GM04503 (cell line): ENCODE measurements at places on chromosomes 3 and 15.

- no peak for DNase-seq
These were observed 18.6 kb upstream of the GLCE start for GRCh38 chr15:69141833-69142232.

GRCh38 chr3:113496924-113497323 lies 18.0 kb downstream of the SPICE1 start:
- DNase-seq: no peak

GRCh38 chr3:156782319-156782718 lies 43.8 kb upstream of the LEKR1 start:
- no peak for DNase-seq

GRCh38 chr3:175149675-175150074 lies 290.5 kb downstream of the NAALADL2 start:
- DNase-seq: no peak

GRCh38 chr15:87609474-87609873 lies 647.1 kb downstream of the NTRK3 start:
- peak; percentile 84 for DNase-seq

- no peak for DNase-seq
These were observed 27.4 kb upstream of the PLXND1 start for GRCh38 chr3:129633751-129634481.

DNA sequence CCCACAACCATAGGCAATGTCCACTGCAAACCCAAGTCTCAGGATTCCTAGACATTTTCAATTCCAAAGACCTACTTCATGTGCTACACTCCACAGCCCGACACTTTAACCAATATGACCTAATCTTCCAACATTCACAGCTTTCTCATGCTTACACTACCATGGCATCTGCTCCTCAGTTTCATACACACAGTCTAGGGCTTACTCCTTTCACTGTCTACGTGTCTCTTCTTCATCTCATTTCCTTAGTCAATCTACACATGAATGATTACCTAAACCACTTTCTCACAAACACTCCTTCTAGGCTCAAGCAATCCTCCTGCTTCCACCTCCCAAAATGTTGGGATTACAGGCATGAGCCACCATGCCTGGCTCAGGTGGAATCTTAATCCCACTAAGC lies 106.3 kb downstream of the STAG1 start:
- DNase-seq: no peak

- DNase-seq: no peak
These were observed 77.1 kb downstream of the WDR76 start for GRCh38 chr15:43903864-43904290.

DNA sequence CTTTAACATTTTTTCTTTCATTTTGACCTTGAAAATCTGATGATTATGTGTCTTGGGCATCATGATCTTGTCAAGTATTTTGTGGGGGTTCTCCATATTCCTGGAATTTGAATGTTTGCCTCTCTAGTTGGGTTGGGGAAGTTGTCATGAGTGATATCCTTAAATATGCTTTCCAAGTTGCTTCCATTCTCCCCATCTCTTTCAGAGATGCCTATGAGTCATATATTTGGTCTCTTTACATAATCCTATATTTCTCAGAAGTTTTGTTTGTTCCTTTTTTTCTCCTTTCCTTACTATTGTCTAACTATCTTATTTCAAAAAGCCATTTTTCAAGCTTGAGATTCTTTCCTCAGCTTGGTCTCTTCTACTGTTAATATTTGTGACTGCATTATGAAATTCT lies 69.0 kb upstream of the CCDC80 start:
- DNase-seq: no peak

GRCh38 chr15:60611592-60612346 lies 132.8 kb upstream of the ICE2 start:
- DNase-seq: no peak

DNA sequence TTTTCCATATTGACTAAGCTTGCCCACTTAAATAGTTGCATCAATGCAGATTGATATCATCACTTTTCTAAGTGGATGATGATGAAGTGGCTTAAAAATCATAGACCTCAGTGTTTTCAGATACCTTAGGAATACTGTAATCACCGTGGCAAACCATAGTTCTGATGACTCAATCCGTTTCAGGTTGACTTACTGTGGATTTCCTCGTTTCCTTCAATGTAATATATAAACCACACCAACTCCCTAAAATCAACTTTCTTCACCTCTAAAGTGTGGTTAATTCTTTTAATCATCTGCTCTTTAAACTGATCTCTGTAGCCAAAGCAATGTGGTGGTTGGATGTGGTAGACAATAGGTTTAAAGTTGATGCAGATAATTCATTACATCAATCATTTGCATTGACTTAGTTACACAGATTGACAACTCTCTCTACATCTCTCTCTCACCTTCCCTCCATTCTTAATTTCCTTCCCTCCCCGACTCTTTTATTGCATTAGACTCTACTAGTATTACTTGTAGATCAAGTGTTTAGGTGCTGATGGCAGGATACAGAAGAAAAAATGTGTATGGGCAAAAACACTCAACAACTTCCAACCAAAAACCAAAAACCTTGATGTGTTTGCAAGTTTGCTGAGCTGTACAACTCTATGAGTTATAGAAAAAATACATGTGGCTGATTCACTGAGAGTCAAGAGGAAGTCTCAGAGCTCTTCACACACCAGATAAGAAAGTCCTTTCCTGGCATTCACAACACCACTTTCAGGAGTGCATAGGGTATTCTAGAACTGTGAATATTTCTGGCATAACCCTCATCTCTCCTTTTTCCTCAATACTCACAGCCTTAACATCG lies 243.5 kb downstream of the NFKBIZ start:
- DNase-seq: no peak

- no peak for DNase-seq
These were observed 40.8 kb upstream of the ATP1B3 start for GRCh38 chr3:141835557-141836229.

DNA sequence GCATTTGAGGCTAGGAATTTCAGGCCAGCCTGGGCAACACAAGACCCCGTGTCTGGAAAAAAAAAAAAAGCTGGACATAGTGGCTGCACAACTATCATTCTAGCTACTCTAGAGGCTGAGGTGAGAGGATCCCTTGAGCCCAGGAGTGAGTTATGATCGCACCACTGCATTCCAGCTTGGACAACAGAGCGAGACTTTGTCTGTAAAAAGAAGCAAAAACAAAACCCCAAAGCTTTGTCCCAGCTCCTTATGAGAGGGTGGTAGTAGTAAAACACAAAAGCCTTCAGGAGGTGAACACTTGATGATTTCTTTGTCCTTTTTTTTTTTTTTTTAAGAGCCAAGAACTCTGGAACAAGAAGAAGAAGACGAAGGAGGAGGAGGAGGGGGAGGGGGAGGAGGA lies 1.1 kb upstream of the CD200 start:
- no peak for DNase-seq

GRCh38 chr3:144018776-144019175 lies 47.2 kb downstream of the DIPK2A start:
- DNase-seq: peak; percentile 45

DNA sequence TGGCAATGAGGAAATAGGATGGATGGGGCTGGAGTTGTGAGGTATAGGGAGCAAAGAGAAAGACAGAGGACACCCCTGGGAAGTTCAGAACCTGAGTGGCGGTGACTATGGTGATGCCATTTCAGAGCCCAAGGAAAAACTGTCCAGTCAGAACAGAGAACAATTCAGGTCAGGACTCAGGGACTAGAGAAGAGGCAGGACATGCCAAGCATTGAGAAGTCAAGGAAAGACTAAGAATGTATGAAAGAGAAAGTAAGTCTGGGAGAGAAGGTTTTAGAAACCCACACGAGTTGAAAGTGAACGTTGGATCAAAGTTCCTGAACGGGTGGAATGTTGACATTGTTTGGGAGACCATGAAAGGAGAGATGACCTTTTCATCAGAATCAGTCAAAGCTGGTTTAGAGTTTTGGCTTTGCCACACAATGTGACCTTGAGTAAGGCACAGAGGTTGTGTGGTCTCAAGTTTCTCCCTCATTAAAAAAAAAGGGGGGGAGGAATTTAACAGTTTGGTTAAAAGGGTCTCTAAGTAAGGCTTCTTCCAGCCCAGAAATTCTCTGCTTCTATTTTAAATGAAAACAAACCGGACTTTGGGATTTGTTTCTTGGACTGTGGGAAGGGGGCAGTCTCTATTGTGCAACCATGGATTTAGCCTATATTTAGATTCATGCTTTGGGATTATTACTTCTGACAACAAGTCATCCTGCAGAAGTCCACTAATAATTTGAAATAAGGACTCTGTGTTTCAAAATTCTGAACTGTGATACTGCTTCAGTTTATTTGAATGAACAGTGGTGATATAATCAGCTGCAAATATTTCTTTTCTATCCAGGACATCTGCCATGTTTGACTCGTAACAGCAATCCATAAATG lies 315.9 kb upstream of the TBL1XR1 start:
- DNase-seq: no peak

DNA sequence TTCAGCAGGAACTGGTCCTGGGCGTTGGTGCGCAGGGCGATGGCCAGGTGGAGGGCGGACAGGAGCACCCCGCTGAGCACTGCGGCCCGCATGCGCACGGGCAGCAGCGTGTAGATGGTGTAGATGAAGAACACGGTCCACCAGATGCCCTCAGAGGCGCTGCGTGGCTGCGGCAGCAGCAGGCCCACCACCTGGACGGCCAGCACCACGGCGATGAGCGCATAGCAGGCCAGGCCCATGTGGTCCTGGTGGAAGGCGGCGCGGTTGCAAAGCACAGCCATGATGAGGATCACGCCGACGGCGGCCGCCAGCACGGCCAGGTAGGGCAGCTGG lies 1.5 kb downstream of the ADCY5 start:
- no peak for DNase-seq

DNA sequence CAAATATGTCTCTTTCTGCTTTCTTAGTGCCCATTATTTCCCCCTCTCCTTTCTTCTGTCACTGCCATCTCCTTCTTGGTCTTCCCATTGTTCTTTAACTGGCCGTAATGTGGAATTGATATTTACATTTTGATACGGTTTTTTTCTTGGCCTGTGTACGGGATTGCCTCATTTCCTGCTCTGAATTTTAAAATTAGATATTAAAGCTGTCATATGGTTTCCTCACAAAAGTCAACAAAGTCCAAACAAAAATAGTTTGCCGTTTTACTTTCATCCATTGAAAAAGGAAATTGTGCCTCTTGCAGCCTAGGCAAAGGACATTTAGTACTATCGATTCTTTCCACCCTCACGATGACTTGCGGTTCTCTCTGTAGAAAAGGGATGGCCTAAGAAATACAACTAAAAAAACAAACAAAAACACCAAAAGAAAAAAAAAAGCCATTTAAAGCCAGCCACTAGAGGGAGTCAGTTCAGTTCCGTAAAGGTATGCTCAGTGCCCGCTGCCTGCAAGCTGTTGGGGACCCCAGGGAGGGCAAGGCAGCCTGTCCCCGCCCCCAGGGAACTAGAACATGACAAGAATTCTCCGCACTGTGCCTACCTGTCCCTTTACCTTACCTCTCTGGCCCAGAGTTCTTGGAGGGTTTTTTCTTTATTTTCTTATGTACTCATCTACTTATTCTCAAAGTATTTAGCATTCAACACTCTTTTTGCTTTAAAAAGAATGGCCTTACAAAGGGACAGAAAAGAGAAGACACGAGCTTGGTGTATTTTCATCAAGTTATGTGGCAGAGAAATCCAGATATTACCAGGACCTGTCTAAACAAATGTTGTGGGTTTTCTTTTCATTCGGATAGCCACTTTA lies 30.0 kb upstream of the NR2E3 start:
- no peak for DNase-seq

GRCh38 chr15:36964626-36965025 lies 135.7 kb downstream of the MEIS2 start:
- no peak for DNase-seq

- DNase-seq: no peak
These were observed 93.4 kb downstream of the KCNMB2 start for GRCh38 chr3:178629430-178630178.

DNA sequence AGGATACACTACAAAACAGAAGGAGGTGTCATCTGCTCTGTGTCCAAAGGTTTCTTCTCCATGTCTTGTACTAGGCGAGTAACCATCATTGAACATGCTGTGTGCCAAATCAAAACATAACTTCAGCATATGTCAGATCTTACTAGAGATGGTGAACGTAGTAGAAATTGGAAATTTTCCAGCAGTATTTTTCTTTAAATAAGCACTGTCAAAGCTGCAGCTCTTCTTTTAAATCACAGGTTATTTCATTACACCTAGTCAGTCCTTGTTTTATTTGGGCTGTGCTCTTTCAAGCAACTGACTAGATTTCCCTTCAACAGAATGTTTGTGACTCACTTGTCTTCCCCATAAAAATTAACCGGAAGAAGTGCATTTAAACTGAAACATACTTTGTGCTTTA lies 46.5 kb downstream of the MSL2 start:
- no peak for DNase-seq

DNA sequence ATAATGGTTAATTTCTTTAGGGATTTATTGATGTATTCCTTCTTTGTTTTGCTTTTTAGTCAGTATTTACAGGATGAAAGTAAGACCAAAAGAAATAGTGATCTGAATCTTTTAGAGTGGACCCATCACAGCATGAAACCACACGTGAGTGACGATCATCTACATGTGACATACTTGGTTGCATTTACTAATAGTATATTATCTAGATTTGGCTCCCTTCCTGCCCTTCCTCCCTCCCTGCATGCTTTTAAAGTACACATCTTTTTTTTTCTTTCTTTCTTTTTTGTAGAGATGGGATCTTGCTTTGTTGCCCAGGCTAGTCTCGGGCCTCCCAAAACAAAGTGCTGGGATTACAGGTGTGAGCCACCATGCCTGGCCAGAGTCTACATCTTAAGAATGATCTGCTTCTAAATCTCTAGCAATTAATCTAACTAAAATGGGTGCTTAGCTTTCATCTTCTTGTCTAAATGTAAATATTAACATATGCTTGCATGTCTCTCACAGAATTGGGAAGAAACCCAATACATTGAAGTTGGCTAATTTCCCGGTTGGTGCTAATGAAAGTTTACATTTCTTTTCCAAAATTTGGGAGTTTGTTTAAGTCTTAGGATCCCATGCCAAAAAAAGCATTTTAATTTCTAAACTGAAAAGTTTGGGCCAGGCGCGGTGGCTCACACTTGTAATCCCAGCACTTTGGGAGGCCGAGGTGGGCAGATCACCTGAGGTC lies 38.0 kb downstream of the SENP2 start:
- no peak for DNase-seq

DNA sequence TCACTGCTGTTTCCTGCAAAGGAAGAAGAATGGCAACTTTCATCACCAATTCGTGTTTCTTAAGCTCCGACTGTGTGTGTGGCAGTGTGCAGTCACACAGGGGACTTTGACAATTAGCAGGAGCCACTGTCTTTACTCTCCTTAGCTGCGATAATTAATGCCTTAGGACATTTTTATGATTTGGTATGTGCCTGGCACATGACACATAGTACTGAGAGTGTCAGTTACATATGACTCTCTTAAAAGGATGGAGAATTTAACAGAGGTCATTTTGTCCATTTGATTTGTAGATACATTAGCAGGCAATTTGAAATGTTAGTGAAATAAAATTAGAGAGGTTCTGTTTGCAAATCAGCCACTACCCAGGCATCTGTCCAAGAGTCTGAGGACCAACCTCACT lies 128.9 kb upstream of the VEPH1 start:
- DNase-seq: no peak

- no peak for DNase-seq
These were observed 246.7 kb upstream of the CBLB start for GRCh38 chr3:106115557-106115956.

- DNase-seq: no peak
These were observed 36.7 kb downstream of the FOXP1 start for GRCh38 chr3:71546821-71547220.
